ENCODE measurements at places on chromosomes 11 and 22.

DNA sequence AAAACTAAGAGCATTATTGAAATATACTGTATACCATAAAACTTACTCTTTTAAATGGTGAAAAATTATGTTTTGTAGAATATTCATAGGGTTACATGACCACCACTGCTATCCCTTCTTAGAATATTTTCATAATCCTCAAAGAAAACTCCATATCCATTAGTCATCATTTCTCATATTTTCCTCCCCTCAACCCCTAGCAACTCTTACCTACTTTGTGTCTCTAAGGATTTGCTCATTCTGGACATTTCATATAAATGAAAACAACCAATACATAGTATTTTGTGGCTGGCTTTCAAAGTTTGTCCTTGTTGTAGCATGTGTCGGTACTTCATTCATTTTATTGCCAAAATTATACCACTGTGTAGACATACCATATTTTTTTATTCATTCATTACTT, 863.8 kb downstream of the KCNA4 start:
- no peak for DNase-seq

- no peak for DNase-seq
These were observed 198.3 kb upstream of the PGR start for GRCh38 chr11:101327908-101328307.

- no peak for DNase-seq
These were observed 16.4 kb upstream of the GRAMD1B start for GRCh38 chr11:123413636-123414035.

GRCh38 chr11:19822531-19822930, 109.9 kb downstream of the NAV2 start:
- no peak for DNase-seq

DNA sequence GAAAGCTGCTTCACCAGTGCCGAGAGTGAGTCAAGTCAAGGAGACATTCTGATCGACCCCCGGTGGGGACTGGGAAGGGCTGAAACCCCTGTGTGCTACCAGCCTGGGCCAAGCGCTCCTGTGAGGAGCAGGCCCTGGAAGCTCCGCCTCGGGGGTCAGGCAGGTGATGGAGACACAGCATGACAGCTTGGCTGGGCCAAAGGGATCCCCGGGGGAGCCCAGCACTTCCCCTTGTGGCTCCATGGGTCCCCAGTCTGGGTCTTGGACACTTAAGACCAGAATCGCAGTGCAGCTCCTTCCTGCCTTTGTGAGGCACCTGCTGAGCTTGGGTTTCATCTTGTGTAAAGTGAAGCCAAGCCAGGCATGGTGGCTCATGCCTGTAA, 89.2 kb downstream of the MORC2 start:
- no peak for DNase-seq

- DNase-seq, result no peak
These were observed 9.1 kb downstream of the DENND6B start for GRCh38 chr22:50317674-50318073.
